ENCODE measurements at places on chromosomes 11 and 22.

DNA sequence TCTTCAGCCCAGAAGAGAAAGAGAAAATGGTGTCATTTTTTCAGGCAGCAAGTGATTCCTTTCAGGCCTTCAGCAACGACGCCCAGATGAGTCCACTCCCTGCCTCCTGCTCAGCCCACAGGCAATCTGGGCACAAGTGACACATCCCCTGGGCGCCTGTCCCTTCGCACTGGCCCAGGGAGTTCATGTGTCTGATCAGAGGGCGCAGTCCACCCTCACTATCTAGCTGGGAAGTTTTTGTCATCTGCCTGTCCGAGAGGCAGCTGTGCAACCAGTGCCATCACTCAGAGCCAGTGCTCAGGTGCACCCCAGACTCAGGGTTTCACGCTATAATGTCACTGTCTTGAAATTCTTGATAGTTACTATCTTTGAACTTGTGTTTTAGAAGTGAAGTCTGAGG, 1.4 kb upstream of the KCNQ1OT1 start:
- DNase-seq: no peak

- no peak for DNase-seq
These were observed 5.0 kb downstream of the SIGIRR start for GRCh38 chr11:409600-410483.

- DNase-seq: no peak
These were observed 620.3 kb downstream of the NELL1 start for GRCh38 chr11:21289686-21290085.

DNA sequence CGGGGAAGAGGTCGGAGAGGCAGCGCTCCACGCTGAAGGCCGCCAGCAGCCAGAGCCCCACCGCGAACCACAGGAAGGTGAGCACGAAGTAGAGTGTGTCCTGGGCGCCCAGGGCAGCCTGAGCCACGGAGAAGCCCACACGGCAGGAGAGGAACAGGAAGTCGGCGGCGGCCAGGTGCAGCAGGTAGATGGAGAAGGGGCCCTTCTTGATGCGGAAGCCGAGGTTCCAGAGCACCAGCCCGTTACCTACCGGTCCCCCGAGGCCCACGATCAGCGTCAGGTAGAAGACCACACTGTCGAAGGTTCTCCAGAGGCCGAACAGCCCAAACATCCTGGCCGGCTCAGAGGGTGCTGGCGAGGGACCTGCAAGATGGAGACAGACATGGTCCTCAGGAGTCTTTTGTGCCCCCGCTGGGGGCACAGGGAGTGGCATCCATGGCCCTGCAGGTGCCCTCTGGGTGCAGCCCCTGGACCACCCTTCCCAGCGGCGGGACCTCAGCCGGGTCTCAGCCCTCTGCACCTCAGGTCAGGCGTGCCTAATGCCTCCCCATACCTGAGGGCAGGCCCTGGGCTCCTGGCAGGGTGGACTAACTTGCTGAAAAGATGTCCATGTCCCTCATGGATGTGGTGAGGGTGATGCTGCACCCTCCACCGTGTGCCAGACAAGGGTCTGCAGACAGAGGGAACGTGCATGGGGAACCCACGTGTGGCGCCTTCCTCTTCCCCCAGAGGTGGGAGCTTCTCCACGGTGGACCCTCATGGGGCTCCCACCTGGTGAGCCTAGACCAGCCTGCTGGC, at the start of gene MRGPRG:
Gene MRGPRG (minus strand): TSS at position 331 of the 798 bp plus-strand sequence. CDS start 0 bp downstream, at position 331.
- DNase-seq: no peak

DNA sequence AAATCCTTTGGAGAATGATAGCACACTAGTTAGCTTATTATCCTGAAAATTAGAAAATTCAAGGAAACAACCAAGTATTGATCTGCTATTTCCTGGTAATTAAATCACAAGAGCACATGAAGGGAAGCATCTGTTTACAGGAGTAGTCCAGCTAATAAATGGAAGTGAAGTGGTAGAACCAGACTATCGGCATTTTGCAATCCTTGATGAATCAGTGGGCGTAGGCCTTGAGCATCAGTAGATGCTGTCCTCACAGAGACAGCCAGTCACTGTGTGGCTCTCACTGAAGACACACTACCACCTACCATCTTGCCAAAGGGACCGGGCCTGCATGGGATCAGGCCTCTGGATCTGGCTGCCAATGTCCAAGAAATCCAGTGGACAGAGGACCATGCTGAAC, 69.8 kb downstream of the FBLN1 start:
- no peak for DNase-seq

DNA sequence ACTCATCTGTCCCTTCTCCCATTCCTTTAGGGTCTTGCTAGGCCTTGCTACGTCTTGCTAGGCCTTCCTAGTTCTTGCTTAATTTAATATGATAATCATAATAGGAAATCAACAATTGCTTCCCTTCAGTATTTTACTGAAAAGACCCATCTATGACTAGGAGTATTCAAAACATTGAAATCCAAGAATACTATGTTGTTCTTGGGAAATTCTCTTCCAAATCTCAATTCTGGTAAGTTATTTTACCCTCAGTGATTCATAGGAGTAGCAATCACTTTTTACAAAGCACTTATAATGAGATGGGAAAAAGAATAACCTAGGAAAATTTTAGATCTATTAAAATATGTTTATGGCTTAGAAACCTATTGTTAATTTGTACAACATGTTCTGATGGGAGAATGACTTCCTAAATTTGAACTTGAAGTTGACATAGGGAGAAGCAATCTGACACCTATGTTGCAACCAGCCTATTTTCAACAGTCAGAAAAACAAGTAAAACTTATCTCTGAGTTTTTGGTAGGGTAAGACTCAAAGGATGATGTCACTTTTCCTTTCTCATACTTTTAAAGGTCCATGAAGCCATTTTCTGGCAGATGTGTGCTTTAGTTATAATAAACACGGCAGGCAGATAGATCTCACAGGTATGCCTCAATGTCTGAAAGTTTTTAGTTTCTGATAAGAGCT, 29.5 kb upstream of the HIPK3 start:
- no peak for DNase-seq

- no peak for DNase-seq
These were observed 28.0 kb upstream of the RRAS2 start for GRCh38 chr11:14386895-14387480.

DNA sequence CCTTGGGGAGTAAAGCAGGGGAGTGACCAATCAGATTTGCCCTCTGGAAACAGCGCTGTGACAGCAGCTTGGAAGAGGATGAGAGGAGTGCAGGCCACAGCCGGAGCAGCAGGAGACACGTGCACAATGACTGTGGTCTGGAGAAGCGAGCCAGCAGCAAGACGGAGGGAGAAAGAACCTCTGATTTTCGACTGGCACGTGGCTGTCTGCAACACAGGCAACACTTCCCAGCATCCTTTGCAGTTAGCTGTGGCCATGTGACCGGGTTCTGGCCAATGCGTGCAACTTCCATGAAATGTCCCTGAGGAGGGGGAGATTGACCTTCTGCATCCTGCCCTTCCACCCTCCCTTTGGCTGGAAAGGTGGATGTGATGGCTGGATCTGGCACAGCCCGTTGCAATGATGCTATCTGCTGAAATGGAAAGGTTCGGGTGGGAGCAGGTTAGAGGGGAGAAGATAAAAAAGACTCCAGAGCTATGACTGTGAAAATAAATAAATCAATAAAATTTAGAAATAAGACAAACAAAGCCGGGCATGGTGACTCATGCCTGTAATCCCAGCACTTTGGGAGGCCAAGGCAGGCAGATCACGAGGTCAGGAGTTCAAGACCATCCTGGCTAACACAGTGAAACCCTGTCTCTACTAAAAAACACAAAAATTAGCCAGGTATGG, 15.6 kb downstream of the PLA2G6 start:
- DNase-seq: no peak

GRCh38 chr11:49151211-49151610, 57.2 kb downstream of the FOLH1 start:
- no peak for DNase-seq

DNA sequence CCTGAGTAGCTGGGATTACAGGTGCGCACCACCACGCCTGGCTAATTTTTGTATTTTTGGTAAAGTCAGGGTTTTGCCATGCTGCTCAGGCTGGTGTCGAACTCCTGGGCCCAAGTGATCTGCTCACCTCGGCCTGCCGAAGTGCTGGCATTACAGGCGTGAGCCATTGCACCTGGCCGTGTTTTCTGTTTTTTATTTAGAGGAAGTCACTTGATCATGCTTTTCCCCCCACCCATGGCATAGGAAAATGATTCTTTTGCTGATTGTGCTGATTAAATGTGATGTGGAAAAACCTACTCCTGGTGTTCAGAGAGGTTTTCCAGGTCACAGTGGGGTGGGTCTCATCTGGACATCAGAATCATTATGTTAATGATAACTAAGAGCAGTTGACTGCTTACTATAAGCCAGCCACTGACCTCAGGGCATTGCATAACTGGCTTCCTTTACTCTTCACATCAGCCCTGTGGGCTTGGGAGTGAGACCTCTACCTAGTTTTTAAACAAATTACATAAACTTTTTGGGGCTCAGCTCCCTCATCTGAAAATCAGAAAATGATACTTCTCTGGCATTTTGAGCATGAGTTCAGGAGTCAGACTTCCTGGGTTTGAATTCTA, 71.0 kb downstream of the PTPRJ start:
- DNase-seq: no peak

- DNase-seq: no peak
These were observed 11.9 kb downstream of the FAM168A start for GRCh38 chr11:73585834-73586575.

GRCh38 chr11:110855191-110855590, 143.0 kb upstream of the ARHGAP20 start:
- no peak for DNase-seq

DNA sequence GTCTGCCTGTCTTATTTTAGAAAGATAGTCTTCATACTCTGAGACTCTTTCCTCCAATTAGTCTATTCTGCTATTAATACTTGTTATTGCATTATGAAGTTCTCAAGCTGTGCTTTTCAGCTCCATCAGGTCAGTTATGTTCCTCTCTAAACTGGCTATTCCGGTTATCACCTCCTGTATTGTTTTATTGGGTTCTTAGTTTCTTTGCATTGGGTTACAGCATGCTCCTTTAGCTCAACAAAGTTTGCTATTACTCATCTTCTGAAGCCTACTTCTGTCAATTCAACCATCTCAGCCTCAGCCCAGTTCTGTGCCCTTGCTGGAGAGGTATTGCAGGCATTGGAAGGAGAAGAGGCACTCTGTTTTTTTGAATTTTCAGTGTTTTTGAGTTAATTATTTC, 21.0 kb upstream of the OR5AK2 start:
- DNase-seq: no peak

DNA sequence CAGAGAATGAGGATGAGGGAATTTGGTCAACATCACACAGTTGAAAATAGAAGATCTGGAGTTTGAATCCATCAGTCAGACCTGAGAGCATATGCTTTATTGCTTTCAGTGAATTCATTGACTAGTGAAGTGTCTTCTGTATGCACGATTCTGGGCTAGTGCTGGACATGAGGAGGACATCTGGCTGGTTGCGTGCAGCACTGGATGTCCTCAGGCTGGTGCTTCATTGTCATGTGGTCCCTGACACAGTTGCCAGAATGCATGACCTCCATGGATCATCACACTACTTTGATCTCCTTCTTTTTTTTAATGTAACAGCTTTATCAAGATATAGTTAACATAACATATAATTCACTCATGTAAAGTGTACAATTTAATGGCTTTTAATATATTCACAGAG, 44.5 kb upstream of the MMP7 start:
- no peak for DNase-seq

DNA sequence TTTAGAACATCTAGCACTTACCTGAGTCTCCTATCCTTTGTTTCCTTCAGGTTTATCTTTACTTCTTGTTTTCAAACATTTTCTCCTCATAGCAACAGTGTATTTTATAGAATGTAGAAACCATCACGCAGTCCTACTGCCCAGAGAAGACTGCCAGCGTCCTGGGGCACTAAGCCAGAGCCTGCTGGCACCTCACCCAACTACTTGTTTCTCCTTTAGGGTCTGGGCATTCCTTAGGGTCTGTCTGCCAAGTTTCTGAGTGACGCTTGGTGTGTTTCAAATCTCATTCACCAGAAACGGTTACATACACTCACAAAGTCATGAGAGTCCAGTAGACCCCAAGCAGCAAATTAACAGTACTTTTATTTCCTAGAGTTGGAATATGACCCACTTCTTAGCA, 49.6 kb upstream of the SLC25A1 start:
- no peak for DNase-seq

GRCh38 chr22:49086606-49087157, 741.0 kb downstream of the BRD1 start:
- no peak for DNase-seq

GRCh38 chr11:65251476-65251875, 10.3 kb upstream of the POLA2 start:
- DNase-seq: no peak

DNA sequence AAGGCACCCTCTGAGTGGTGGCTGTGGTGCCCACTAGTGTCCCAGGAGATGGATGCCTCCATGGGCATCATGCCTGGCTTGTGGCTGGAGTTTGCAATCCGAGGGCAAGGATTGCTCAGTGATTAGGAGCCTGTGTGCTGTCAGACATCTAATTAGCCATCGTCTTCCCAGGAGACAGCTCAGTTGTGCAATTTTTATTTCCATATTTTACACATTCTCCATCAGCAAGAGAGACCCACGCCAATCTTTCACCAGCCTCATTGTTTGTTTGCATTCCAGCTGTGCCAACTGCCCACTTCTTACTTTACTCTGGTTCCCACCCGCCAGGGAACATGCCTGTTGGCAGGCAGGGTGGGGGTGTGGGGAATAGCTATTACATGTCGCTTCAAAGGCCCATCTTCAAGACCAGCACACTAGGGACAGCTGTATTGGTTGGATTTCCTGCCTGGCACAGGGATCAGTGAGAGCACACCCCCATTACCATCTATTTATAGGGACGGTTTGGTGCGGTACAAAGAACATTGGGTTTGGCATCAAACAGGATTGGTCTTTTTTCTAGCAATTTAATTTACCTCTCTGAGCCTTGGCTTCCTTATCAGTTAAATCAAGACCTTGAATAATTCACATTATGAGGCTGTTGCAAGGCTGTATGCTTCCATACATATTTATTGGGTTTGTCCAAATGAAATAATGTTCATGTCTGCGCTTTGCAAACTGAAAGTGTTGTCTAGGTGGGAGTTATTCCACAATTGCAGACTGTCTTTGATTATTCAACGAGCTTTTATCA, 80.7 kb upstream of the NAV2 start:
- no peak for DNase-seq

GRCh38 chr11:86558207-86558606, 114.2 kb downstream of the ME3 start:
- no peak for DNase-seq

- no peak for DNase-seq
These were observed 183.4 kb downstream of the BCR start for GRCh38 chr22:23363683-23364082.

- no peak for DNase-seq
These were observed 90.5 kb upstream of the LUZP2 start for GRCh38 chr11:24406389-24406788.
